IMR-90 (cell line): ENCODE measurements at places on chromosomes 3 and 15. TPM values are rescaled to one million over a fixed set of nuclear protein-coding genes. Genes with fewer than 3 reads are reported as not detected.

The OR5K2 gene
- total RNA-seq = not detected in 2 replicates

- H3K27me3 ChIP-seq = no peaks in the 10 kb centered on the region
- DNase-seq = peak; percentile 79
- H3K27ac ChIP-seq = peak overlapping the region; percentile 71
- peaks cover 63% of the 10 kb centered on the region for H3K4me1 ChIP-seq
- no peak overlapping the region for H3K4me3 ChIP-seq
Measured at GRCh38 chr15:40102897-40103858, 5.5 kb downstream of the BMF start.

DNA sequence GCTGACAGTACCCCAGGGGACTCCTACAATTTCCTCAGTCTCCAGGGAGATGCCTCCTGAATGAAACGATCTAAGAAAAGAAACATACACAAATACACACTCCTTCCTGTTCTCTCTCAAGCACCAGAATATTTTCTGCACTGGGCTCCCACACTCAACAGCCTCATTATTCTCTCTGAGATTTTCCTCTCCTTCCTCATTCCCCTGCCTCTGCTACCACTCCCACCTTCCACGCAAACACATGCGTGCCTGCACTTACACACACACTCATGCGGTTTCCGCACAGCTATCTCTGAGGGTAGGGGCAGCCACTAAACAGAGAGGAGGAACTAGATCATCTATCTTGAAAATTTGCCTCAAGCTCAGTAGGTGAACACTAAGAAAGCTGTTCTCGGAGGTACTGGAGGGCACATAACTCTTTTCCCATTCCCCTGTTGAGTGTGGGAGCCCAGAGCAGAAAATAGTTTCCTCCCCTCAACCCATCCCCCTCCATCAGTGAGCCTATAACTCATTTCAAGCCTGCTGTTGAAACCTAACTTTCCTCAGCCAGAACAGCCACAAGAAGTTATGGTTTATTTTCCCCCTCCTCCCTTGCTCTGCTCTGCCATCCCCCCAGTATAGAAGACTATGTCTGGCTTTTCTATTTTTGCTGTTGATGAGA lies 30.5 kb upstream of the TIPARP start:
- peak; percentile 75 for DNase-seq

DNA sequence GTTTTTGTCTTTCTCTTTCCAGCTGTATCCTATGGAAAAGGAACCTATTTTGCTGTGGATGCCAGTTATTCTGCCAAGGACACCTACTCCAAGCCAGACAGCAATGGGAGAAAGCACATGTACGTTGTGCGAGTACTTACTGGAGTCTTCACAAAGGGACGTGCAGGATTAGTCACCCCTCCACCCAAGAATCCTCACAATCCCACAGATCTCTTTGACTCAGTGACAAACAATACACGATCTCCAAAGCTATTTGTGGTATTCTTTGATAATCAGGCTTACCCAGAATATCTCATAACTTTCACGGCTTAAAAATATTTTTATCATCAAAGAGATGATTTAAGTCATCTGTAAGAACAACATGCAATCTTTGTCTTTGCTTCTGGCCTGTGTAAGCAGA lies 44.9 kb upstream of the PARP14 start:
- DNase-seq = peak; percentile 41
- H3K36me3 ChIP-seq = no peaks in the 10 kb centered on the region
- no peak overlapping the region for H3K4me3 ChIP-seq
- H3K27me3 ChIP-seq = peaks cover 39% of the 10 kb centered on the region
- no peak overlapping the region for H3K27ac ChIP-seq
- H3K4me1 ChIP-seq = no peaks in the 10 kb centered on the region; the same call in 1 of the 2 replicates

DNA sequence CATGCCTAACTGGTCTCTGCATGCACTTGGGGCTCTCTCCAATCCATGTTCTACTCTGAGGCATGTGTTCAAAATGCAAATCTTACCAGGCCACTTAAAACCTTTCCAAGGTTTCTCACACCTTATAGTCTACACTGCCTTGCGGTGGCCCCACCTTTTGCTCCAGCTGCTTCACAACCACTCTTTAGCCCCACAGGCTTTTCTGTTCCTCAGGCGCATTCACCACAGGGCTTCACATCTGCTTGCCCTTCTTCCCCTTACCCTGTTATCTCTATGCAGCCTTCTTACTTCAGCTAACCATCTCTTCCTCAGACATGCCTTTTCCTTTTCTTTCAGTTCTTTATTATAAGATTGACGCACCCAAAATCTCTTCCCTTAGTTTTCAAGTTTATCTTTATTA lies 37.8 kb downstream of the MINDY4B start:
- no peaks in the 10 kb centered on the region for H3K36me3 ChIP-seq
- H3K27me3 ChIP-seq = peaks cover 4% of the 10 kb centered on the region; the same call in 1 of the 2 replicates
- no peaks in the 10 kb centered on the region; the same call in 1 of the 2 replicates for H3K4me1 ChIP-seq

- no peaks in the 10 kb centered on the region for H3K36me3 ChIP-seq
- DNase-seq = no peak
- H3K4me3 ChIP-seq = no peak overlapping the region
- H3K27me3 ChIP-seq = no peaks in the 10 kb centered on the region
Measured at GRCh38 chr3:72339670-72340030, 508.6 kb downstream of the SHQ1 start.

DNA sequence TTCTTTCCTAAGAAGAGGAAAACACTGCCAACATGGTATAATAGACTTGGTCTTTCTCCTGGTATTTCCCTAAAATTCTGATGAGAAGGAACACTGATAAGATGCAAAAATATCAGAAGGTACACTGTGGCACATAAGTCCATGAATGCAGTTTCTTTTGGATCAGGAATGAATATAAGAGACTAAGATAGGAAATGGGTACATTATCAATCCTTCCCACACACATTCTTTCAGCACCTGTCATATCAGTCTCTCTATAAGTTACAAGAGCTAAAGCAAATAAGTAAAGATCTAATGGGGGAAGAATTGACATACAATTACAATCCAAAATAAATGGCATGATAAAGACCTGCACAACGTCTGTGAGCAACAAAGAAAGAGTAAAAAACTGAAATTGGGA lies 1101.0 kb downstream of the ROBO2 start:
- H3K27ac ChIP-seq = no peak overlapping the region
- H3K27me3 ChIP-seq = no peaks in the 10 kb centered on the region
- no peaks in the 10 kb centered on the region for H3K36me3 ChIP-seq
- DNase-seq = peak; percentile 3
- no peaks in the 10 kb centered on the region for H3K4me1 ChIP-seq
- H3K4me3 ChIP-seq = no peak overlapping the region

GRCh38 chr3:160956785-160957184 lies 148.4 kb downstream of the B3GALNT1 start:
- no peak overlapping the region for H3K4me3 ChIP-seq
- H3K27ac ChIP-seq = no peak overlapping the region
- DNase-seq = peak; percentile 7
- no peaks in the 10 kb centered on the region for H3K4me1 ChIP-seq
- H3K27me3 ChIP-seq = peaks cover 2% of the 10 kb centered on the region; the same call in 1 of the 2 replicates
